ENCODE measurements at places on chromosomes 11 and 22.

DNA sequence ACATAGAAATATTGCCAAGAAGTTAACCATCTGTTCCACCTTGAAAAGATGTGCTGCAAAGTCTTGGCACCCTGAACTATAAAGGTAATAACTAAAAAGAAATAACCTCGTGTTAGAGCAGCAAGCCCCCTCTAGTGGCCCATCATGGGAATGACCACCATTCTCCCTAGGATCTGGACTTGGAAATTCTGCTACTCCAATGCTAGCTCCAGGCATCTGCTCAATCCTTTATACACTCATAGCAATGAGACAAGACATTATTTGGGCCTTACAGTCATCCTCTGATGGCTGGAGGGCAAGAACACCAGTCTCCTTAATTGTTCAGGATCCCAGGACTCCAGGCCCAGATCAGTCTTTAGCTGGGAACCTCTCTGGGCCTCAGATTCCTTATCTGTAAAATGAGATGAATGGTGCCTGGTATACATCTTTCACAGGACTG is 76.0 kb downstream of the CWC15 start:
- DNase-seq: peak; percentile 16

- no peak for DNase-seq
Measured at GRCh38 chr11:6615882-6616585, 3.2 kb downstream of the TPP1 start.

GRCh38 chr11:109527496-109527895 is 105.5 kb downstream of the C11orf87 start:
- no peak for DNase-seq

DNA sequence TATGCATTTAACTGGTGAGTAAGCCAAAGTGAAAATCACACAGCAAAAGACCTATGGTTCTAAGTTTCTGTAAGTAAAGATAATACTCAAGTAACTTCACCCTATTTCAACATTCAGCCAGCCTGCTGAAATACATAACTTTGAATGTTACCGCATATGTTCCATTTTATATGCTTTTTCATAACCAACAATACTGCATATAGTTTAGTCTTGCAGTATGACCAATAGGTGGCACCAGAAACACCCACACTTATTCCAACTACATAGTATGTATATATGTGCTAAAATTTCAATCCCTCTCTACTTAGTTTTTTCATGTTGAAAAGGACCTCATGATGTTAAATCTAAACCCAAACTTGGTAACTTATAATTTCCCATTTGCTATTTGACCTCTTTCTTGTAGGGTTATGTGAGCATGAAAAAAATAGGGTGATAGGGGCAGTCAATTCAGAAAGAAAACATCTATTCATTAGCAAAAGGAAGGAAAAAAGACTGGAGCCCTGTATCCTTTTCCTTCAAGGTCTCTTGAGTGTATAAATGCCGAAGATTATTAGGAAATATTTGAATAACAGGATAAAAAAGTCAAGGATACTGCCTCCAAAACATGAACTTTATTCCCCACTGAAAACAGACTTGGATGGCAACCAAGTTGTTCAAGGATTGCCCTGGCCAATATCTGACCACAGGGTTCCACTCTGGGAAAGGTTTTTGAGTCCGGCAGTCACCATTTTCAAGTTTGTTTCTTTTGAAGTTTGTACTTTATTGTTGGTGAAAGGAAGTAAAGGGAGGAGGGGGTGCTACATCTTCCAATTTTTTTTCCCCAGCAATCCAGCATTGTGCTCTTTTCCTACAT is 23.8 kb upstream of the FZD4 start:
- DNase-seq: peak; percentile 1

DNA sequence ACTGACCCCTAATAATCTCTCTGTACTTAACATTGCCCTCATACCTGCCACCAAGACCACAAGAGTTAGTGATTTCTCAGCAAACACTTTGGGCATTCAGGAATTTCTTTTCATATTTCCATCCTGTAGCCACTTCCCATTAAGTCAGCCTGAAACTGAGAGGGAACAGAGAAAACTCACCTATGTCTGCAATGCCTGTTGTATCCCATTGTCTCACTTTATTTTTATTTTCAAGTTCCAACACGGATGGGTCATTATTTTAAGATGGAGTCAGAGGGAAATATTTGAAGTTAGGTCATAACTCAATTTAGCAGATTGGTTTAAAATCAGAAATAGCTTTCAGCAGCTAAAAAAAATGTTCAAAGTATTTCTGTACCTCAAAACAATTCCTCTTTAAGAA is 937.8 kb upstream of the CHORDC1 start:
- no peak for DNase-seq

- no peak for DNase-seq
Measured at GRCh38 chr11:21949763-21950413, 243.0 kb upstream of the ANO5 start.

DNA sequence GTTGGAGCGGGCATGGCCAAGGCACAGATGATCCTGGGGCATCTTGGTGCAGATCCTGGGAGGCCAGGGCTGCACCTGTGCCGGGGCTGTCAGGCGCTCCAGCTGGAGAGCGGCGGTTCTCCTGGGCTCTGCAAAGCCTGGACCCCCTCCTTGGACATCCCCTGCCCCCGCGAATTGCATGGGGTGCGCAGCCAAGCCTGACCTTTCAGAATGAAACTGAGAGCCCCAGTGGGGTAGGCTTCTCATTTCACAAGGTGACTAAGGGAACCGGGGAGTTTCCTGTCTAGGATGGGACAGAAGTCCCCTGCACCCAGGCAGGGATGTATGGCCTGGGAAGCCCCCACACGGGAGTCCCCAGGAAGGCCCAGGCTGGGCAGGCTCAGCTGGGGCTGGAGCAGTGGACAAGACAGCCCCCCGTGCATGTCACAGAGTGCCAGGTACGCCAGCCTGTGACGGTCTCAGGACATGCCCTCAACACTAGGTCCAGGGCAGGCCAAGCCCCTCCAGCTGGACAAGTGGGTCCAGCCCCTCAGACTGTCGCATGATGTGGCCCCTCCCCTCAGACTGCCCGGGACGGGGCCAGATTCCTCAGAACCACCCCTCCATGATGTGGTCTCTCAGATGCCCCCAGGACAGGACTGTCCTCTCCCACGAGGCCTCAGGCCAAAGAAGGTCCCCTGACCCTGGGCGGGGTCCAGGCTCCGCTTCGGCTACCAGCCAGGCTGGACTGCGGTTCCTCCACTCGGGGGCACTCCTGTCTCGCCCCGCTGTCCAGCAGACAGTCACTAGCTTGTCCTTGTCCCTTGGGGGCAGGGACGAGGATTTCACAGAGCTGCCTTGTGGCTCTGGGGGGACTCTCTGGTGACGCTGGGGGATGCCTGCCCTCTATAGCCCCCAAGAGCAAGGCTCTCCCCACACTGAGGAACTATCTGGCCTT is 2.3 kb downstream of the LSP1 start:
- no peak for DNase-seq

- no peak for DNase-seq
Measured at GRCh38 chr11:118313242-118313641, 8.7 kb downstream of the CD3E start.

- DNase-seq: peak; percentile 59
Measured at GRCh38 chr11:110286298-110287040, 9.9 kb downstream of the RDX start.

- DNase-seq: no peak
Measured at GRCh38 chr11:17692931-17693330, 26.4 kb upstream of the MYOD1 start.

DNA sequence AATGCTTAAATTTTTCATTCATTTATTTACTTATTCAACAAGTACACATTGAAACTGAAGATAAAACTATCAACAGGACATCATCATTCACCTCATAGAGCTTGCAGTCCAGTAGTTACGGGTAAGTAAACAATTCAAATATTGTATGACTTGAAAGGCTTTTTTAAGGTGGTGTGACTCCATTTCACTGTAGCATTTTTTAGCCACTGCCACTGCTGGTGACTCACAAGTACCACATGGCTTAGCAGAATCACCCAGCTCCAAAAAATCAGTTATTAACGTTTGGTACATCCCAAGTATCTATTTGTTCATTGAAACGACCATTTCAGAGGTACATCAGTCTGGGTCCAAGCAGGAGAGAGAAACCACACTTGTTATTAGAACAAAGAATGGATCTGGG is 427.9 kb upstream of the DDI1 start:
- no peak for DNase-seq

- DNase-seq: no peak
Measured at GRCh38 chr11:111605681-111606080, 3.4 kb downstream of the SIK2 start.

GRCh38 chr11:35006389-35007128 is 90.1 kb downstream of the PDHX start:
- DNase-seq: no peak

DNA sequence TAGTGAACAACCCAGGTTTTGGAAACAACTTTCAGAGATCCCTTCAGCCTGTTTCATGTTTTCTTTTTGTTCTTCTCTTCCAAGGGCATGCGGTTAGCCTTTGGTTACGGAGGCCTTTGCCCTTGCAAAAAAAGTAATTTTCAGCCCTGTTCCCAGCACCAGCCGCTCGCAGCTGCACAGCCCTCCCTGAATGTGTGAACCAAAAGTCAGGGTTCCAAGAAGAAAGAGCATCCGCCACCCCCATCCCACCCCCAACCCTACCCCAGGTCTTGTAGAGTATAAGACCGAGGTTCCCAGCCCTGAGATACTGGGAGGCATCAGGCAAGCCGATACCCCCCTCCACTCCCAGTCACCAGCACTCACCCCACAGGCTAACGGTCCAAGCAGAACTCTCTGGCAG is 56.4 kb downstream of the IGLL1 start:
- DNase-seq: no peak

All from NCI-H146 (cell line).